T follicular helper cell (primary cell): ENCODE measurements at places on chromosomes 6 and 20.

GRCh38 chr20:64093013-64093503 lies 8.9 kb upstream of the LKAAEAR1 start:
- DNase-seq: no peak

DNA sequence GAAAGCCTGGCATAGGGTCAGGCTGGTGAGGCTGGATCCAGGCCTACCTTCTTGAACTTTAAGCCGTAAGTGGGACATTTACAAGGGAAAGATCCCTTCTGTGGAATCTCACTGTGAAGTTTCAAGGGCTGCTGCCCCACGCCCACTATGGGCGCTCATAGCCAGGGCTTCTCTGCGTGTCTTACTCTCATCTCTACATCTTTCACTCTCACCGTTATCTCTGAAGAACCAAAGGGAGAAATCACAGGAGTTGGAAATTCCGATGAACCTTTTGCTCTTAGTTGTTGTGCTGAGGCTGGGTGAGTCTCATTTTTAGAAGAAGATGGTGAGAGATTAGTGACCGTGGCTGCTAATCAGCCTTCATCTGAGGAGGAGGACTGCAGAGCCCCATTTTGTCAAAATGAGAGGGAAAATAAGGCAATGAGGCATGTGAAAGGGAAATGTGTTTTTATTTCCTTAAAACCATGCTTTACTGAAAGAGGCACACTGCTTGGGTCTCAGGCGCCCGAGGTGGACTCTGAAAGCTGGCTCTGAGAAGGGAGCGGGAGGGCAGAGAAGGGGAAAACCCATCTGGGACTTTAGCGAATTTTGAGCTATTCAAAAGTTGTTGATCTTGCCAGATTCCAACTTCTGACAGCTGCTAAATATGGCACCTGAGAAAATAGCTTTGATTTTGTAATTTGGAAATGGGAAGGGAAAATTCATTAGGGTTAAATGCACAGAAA lies 301.5 kb downstream of the CLIC5 start:
- no peak for DNase-seq

DNA sequence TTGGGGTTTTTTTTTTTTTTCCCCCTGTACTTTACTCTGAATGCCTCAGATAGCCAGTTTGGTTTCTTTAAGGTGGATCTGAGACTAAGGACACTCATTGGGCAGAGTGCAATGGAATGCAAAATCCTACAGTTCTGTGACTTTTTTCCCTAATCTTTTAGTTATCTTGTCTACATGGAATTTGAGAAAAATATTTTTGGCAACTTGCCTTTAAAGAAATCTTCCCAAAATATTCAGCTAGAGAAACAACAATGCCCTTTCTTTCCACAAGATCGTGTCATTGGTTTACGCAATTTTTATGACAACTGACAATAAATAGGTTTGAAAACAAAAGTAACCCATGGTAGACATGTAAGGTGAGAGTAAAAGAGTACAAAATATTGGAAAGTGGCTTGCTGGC lies 171.7 kb upstream of the LAMP5 start:
- DNase-seq: no peak

DNA sequence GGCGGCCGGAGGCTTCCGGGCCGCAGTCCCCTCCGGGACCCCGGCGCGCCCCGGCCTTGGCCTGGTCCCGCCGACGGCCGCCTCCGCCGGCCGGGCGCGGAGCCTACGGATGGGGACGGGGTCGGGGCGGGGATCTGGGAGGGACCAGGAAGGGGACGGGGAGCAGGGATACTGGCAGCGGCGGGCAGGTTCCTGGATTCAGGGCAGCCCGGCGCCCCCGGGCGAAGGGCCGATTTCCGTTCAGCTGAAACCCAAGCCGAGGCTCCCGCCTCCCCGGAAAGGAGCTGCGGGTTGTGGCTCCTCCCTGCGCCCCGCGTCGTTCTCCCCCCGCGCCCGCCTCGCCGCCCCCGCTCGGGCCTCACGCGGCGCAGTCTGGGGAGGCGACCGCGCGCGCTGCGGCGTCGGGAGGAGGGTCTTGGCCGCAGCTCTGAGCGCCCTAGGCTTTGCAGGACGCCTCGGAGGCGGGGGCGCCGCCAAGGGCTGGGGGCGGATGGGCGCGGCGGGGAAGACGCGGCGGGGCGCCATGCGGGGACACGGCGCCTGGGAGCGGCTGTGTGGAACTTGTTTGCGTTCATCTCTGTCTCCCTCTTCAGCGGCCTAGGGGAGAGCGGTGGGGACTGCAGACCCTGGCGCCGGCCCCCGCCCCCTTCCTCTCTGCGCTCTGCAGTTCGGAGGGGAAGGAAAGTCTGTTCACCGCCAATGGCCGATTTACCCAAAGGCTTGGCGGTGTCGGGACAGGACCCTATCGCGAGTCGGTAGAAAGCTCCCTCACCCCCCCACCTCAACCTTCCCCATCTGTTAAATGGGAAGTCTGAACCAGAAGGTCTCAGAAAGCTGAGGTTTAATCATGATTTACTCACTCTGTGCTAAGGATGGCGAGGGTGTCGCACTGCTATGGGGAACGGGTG lies 22.7 kb upstream of the TMEM181 start:
- DNase-seq: no peak

DNA sequence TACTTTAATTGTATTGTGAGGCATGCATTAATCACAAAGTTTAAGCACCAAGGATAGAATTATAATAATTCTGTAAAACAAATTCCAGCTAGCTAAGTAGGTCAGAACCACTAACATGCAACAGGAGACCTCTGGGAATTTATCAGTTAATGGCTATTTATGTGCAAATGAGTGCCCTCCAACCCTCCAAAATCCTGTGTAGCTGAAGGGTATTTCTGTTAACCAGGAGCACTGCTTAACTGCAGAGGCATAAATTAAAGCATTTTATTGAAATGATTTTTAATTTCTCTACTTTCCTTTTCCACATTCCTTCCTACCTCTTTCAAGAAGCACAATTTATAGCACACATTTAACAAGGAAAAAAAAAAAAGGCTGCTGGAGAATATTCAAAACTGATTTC lies 77.0 kb downstream of the MMS22L start:
- no peak for DNase-seq

- no peak for DNase-seq
Observed at GRCh38 chr6:11711003-11711983, 67.3 kb downstream of the ADTRP start.

- no peak for DNase-seq
Observed at GRCh38 chr20:10739566-10739965, 65.8 kb upstream of the JAG1 start.

DNA sequence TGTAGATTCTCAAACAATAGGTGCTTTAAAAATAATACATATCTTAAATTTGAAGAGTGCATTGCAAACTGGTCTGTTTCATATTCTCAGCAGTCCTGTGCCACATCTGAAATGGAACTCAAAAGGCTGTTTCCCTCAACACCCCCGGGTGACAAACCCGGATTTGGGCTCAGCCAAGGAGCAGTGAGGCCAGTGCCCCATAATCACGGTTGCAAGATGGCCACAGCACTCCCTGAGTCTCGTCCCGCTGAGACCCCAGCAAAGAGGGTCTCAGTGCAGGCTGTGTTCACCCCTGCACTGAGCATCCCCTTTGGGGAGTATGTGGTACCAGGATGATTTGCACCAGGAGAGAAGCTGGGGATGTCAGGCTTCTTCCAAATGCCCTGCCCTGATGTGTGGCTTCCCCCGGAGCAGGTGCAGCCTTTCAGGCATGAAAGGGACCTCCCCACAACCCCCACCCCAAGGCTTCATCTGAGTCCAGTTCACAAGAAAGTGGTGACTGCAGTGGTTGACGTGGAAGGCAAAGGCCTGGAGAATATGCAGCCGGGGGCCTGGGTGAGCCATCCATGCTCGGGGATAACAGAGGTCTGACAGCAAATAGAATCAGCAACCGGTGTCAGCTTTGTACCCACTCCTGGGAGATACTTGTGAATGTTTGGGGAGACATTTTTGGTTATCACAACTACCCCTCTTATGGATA lies 202.9 kb downstream of the SYNDIG1 start:
- no peak for DNase-seq

DNA sequence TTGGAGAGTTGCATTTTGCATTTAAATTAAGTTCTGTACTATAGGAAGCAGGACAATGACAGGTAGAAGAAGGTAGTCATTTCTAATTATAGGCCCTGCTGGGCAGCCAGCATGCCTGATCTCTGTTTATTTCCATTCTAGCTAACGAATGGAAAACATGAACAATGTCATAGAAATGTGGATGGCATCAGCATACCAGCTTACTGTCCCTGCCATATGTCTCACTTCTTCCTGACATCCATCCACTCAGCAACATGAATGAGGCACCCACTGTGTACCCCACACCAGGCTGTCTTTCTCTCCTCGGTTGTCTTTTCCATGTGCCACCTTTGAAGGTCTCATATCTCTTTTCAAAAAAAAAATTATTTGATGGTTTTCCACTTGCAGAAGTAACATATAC lies 11.1 kb downstream of the ADTRP start:
- DNase-seq: no peak

DNA sequence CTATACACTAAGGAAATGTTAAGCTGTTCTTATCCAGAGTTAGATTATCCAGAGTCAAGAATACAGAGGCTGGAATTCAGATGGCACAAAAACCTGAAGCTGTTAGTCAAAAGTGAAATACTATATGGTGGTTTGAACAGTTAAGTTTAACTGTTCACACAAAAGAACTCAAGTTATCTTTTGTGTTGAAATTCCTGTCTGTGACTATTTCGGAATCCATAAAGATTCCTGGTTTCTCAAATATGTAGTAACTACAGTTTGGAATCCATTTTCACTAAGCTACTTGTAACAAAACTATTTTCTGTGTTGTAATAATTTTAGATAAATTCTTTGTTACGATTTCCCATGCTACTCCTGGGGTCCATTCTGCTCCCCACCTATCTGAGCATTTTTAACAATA lies 24.5 kb downstream of the FIG4 start:
- no peak for DNase-seq

- no peak for DNase-seq
Observed at GRCh38 chr20:22805996-22806395, 221.6 kb upstream of the FOXA2 start.

GRCh38 chr20:32018269-32019155 lies 8.3 kb downstream of the CCM2L start:
- peak; percentile 27 for DNase-seq

GRCh38 chr6:26431258-26432172 lies 8.8 kb upstream of the BTN3A3 start:
- no peak for DNase-seq

GRCh38 chr6:168166627-168167026 lies 87.6 kb upstream of the FRMD1 start:
- no peak for DNase-seq

GRCh38 chr6:169847141-169847674 lies 95.8 kb downstream of the ERMARD start:
- DNase-seq: no peak

DNA sequence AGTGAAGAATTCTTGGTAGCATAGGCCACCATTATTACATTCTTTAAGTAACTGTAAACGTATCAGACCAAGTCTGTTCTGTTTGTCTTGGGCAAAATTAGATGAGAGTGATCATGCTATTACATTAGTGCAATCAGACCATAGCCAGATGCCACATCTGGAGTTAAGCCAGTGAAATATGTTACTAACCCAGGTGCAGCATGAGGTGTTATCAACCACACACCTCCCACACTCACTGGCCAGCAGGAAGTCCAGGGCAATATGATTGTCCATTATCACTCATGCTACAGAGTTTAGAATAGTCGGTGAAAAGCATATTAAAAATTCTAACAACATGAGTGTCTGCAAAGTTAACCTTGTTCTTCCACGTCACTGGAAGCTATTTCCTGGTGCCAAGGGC lies 174.7 kb upstream of the PROKR2 start:
- no peak for DNase-seq
